ENCODE measurements at places on chromosomes 16 and 17. TPM values are rescaled to one million over a fixed set of nuclear protein-coding genes. Genes with fewer than 3 reads are reported as not detected.

NOG gene
- total RNA-seq, result 2.4 TPM

NLRC3 gene
- 0.81 TPM for total RNA-seq

SMG6 gene
- 36.2 TPM for total RNA-seq

OTOA gene
- total RNA-seq, result 0.33 TPM

CMTM1 gene
- total RNA-seq, result 3.1 TPM

ADAD2 gene
- not detected for total RNA-seq

DNA sequence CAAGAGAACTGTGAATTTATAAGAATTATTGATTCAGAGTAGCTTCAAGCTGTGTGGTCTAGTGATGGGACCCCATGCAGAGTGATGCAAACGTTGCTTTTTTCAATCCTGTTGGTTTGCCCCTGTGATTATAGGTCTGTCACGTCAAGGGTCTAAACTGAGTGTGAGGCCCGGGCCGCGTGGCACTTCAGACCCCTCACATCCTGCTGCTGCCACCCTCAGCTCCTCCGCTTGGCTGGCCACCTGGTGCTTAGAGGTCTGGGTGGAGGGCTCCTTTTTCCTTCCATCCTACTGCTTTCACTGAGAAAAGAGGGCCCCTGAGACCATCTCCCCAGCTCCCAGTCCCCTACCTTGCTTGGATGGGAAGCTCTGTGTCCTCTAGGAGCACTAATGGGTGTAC, 12.0 kb downstream of the MYL4 start:
- no peak for DNase-seq

GRCh38 chr17:48559840-48560817, 15.2 kb upstream of the HOXB2 start:
- no peak for DNase-seq

GRCh38 chr17:2971851-2972250, 91.6 kb downstream of the OR1D5 start:
- DNase-seq, result no peak

GRCh38 chr16:88888461-88889387, 22.3 kb upstream of the PABPN1L start:
- no peak for DNase-seq

- DNase-seq, result no peak
Observed at GRCh38 chr16:72921620-72922019, 126.3 kb downstream of the ZFHX3 start.

GRCh38 chr16:74667255-74667700, 601 bp upstream of the RFWD3 start:
- DNase-seq, result no peak

DNA sequence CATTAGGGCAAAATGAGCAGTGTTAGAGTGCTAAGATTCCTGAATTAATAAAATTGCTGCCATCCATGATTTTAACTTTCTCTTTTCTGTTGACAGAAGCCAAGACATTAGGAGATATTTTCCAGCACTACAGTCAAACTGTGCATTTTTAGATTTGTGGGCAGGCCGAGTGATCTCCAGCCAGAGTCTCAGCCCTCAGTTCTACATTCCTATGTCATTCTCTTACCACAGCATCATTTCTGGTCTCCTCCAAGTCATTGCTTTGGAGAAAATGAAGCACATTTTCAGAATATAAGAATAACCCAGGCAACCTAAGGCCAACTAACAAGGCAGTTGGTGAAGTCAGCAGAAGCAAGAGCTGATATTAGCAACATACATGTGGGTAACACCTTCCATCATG, 74.6 kb upstream of the NUDT7 start:
- DNase-seq, result no peak

GRCh38 chr16:55736671-55737070, 80.9 kb downstream of the SLC6A2 start:
- DNase-seq, result no peak

DNA sequence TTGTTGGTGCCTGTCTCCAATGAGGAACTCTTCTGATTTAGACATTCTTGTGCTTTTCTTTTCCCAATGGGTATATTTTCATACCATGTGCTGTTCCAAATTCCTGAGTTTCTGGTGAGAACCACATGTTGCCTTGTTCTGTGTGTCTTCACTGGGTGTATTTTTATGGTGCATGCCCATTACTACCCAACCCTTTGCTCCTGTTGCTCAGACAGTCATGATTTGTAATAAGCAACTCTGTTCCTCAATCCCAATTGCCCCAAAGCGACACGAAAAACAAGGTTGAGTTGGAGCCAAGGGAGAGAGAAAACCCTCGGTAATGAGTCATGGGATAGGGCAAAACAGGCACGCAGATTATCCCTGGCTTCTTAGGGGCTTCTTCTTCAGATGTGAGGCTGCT, 101.8 kb downstream of the ABCA8 start:
- DNase-seq, result no peak

All from posterior vena cava (tissue), 2 donors.